NCI-H1436 treated with DMSO at 0.1 percent for 48 hours (cell line): ENCODE measurements at places on chromosomes 13 and 19.
A peak's percentile ranks its signal among the peaks of the same experiment; 100 is the strongest.

DNA sequence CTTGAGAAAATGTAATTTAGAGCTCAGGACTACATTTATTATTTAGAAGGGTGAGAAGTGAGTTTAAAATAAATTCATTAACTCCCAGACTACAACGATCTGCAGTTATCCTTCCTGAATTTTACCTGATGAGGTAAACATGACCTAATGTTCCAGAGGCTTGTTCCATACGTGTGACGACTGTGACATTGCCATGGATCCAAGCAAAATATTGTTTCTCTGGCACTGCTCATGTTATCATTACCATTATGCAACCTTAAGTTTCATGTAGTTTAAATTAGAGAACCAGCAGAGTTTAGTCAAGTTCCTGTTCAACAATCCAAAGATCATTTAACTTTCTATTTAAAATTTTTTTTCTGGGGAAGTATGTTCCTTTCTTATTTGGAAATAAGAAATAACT, 279.6 kb downstream of the KLF5 start:
- DNase-seq, result no peak

DNA sequence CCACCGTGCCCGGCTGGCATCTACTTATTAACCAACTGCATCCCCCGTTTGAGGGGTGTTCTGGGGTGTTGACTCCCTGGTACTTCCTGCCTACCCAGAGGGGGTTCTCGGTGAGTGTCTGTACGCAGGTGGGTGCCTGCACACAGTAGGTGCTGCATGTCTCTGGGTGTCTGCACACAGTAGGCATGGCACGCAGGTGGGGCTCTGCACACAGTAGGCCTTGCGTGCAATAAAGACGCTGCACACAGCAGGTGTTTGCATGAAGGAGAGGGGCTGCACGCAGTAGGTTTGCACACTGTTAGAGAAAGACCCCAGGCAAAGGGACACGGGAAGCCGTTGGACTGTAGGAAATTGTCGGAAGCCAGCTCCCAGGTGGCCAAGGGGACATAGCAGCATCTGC, 11.2 kb downstream of the GADD45B start:
- DNase-seq, result no peak

- DNase-seq, result no peak
These were observed 49.4 kb downstream of the ZNF91 start for GRCh38 chr19:23345838-23346237.

GRCh38 chr19:11480715-11481533, at the start of gene ELAVL3:
ELAVL3 (minus strand) TSS chr19:11481046; CDS start chr19:11480608, 438 bp downstream.
- DNase-seq, result peak; percentile 49

- DNase-seq, result no peak
These were observed 505 bp downstream of the ZSWIM4 start for GRCh38 chr19:13795595-13796300.

DNA sequence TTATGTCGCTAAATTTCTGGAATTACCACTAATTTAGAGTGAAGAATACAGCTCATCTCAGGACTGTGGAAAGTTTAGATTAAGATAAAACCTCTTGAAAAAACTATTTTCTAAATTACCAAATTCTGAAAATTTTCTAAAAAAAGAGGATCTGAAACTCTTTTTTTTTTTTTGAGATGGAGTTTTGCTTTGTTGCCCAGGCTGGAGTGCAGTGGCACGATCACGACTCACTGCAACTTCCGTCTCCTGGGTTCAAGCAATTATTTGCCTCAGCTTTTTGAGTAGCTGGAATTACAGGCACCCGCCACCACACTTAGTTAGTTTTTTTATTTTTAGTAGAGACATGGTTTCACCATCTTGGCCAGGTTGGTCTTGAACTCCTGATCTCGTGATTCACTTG, 16.6 kb upstream of the ZNF253 start:
- no peak for DNase-seq

GRCh38 chr19:50465986-50466705, 10.2 kb upstream of the EMC10 start:
- no peak for DNase-seq

GRCh38 chr13:29908416-29909080, 58.1 kb upstream of the UBL3 start:
- no peak for DNase-seq

DNA sequence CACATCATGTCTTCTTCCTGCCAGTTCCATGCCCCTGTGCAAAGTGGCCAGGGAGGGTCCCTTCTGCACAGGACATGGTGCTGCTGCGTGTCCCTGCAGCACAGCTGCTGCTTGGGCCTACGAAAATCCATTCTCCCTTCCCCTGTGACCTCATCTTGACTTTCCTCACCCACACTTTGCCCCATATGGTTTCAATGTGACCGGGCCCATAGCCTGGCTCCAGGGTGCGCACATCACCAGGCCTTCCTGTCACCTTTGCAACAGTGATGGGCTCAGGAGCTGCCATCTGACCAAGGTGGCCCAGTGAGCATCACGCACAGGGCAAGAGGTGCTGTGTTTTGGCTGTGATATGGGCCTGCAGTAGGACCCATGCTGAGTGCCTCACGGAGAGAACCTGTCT, 10.8 kb downstream of the PPP1R12C start:
- DNase-seq, result no peak

DNA sequence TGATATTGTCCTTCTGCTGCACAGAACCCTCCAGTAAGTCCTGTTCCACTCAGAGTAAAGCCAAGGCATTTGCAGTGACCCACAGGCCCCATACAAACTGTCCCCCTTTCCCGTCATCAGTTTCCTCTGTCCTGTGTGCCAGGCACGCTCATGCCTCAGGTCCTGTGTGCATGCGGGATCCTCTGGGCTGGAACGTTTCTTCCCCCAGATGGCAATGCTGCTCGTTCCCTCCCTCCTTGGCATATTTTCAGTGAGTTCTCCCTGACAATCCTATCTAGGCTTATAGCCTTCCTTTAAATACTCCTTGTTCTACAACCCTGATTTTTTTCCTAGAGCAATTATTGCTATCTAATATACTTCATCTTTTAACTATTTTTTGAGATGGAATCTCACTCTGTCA, 5.7 kb downstream of the OPA3 start:
- no peak for DNase-seq

- no peak for DNase-seq
These were observed 73.8 kb downstream of the MAP4K1 start for GRCh38 chr19:38543807-38544568.

DNA sequence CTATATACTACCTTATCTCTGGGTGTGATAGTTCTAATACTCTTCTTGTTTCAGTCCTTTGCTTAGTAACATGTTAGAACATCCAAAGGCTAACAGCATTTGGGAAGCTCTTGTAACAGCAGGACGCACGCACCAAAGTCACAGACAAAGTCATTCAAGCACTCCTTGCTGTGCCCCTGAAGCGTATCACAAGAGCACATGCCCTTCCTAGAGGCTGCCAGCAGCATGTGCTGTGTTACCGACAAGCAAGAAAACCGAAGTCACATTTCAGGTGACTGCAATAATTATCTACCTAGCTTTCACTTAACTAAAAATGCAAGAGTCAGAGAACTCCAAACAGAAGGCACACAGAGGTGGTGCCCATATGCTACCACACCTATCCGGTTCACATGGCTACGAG, 194.1 kb downstream of the KLF12 start:
- no peak for DNase-seq

- no peak for DNase-seq
These were observed 478.4 kb downstream of the PCDH9 start for GRCh38 chr13:66751691-66752090.

GRCh38 chr13:110568612-110569011, 7.1 kb upstream of the RAB20 start:
- DNase-seq, result no peak

- DNase-seq, result no peak
These were observed 8.6 kb upstream of the SLC7A9 start for GRCh38 chr19:32877977-32878745.

DNA sequence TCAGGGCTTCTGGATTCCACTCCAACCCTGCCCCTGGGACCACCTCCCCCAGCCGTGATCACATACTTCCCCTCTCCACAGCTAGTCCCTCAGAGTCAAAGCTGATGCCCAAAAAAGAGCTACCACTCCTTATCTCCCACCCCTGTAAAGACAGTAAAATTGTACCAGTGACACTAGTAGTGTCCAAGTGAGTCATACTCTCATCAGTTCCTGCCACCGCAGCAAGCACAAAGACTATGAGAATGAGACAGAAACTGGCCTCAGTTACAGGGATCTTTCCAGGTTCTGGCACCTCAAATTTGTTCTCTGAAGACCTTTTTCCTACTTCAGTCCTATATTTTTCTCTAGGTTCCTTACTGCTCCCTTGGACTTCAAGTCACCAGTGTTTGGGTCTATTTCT, 144.2 kb downstream of the SPRY2 start:
- DNase-seq, result no peak

DNA sequence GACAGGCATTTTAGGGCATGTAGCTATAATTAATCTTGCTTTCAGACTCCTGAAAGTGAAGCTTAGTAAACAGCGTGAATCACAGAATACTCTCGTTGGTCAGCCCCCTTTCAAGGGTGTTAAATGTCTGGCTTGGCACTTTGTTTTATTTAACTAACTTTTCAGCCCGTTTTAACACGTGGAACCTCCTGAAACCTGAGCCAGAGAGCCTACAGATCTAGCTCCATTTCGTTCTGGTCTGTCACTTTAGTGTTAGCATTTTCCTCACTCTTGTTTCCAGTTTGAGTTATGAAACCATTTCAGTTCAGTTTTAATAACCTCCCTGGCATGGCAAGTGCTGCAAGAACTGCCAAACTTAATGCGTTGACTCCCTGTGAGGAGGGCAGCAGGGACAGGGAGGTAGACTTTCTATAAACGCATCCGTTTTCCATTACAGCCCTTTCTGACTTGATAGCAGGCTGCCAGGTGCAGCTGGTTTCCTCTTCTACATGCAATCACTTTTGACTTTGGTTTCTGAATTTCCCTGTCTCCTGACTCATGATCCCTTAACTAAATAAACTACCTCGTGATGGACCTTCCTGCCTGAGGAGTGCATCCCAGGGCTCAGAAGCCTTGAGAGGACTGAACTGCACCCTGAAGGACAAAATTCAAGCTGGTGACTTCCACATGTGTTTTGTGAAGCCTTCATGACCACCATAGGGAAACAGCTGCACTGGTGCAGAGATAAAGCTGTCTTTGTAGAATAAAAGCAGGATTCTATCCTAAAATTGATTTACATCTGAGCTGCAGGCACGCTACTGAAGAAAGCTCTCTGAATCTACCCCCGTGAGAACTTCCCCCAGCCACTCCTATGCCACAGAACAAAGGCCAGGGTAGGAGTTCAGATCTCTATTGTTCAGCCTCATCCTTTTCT, 192.6 kb downstream of the DLEU7 start:
- no peak for DNase-seq

GRCh38 chr19:41709951-41710645, 1.7 kb downstream of the CEACAM5 start:
- no peak for DNase-seq

- no peak for DNase-seq
These were observed 30.7 kb downstream of the CEACAM1 start for GRCh38 chr19:42497492-42498168.

DNA sequence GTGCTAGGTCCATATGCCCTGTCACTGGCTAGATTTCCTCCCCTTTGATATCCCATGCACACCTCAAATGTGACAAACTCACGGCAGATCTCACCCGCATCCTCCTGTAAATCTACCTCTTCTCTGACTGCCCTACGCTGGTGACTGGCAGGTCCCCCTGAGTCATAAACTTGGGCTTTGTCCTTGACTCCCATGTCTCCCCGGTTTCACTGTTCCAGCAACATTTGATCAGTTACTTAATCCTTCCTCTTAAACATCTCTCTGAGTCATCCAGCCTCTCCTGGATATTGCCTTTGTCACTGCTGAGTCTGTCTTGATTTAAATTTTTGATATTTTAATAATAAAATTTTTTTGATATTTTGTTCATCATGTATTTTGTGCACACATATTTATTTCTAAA, 26.5 kb downstream of the FAM216B start:
- DNase-seq, result no peak

GRCh38 chr13:40342901-40343300, 323.5 kb downstream of the FOXO1 start:
- no peak for DNase-seq

- peak; percentile 70 for DNase-seq
These were observed 15.9 kb downstream of the PRR36 start for GRCh38 chr19:7858109-7858770.

DNA sequence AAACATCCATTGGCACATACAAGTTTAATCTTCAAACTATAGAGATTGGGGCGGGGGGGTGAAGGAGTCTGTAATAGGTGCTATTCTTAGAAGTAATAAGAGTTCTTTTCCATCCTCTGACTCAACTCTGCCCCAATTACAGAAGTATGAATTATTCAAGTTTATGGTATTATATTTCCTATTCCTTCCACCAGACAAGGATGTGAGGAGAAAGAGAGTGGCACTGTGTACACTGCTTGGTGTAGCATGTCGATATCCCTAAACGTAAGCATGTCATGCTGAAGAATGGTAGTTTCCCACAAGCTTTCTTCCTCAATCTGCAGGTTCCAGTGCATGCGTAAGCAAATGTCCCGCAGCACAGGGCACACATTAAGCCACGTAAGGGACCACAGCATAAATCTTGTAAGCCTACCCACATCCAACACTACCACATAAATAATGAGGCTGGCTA, 14.1 kb downstream of the BRD4 start:
- DNase-seq, result no peak

GRCh38 chr13:47705185-47705584, 295.9 kb downstream of the SUCLA2 start:
- no peak for DNase-seq

- DNase-seq, result no peak
These were observed 19.2 kb upstream of the TPM4 start for GRCh38 chr19:16057062-16057461.

DNA sequence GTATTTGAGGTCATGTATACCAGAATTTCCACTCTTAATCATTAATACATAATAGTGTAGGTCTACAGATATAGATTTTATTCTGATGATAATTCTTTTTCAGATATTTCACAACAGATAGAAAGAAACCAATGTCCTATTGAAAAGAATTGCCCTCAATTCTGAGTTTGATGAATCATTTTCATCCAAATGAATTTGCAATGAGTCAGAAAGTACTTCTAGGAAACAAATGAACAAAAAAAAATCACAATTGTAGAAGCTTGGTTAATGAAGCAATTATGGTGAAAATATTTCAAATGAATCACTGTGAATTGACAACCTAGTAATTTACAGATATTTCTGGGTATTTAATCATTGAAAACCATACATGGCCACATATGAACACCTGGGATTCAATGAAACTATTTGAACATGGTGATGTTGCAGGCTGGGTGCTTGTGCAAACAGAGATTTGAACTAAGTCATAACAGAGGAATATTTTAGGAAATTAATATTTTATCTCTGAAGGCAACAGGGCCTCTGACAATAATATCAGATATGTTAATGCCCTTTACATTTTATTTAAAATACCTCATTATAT, 360.9 kb downstream of the SLITRK5 start:
- no peak for DNase-seq

- DNase-seq, result no peak
These were observed 7.5 kb downstream of the ZNF331 start for GRCh38 chr19:53545271-53546065.

DNA sequence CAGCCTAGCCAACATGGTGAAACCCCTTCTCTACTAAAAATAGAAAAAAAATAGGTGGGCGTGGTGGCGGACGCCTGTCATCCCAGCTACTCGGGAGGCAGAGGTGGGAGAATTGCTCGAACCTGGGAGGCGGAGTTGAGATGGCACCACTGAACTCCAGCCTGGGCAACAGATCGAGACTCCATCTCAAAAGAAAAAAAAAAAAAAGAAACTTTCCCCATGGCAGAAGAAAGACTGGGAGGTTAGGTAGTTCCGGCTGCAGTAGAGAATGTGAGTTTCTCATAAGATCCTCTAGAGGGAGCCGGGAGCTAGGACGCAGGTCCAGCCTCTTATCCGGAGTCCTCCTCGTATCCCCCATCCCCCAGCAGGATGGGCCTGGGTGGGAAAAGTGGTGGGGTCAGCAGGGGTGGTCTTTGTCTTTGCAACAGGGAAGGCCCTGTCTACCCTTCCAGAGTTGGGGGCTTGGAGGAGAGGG, 13.2 kb upstream of the CREB3L3 start:
- DNase-seq, result no peak
